AG08395 (cell line): ENCODE measurements at places on chromosomes 16 and 17.

DNA sequence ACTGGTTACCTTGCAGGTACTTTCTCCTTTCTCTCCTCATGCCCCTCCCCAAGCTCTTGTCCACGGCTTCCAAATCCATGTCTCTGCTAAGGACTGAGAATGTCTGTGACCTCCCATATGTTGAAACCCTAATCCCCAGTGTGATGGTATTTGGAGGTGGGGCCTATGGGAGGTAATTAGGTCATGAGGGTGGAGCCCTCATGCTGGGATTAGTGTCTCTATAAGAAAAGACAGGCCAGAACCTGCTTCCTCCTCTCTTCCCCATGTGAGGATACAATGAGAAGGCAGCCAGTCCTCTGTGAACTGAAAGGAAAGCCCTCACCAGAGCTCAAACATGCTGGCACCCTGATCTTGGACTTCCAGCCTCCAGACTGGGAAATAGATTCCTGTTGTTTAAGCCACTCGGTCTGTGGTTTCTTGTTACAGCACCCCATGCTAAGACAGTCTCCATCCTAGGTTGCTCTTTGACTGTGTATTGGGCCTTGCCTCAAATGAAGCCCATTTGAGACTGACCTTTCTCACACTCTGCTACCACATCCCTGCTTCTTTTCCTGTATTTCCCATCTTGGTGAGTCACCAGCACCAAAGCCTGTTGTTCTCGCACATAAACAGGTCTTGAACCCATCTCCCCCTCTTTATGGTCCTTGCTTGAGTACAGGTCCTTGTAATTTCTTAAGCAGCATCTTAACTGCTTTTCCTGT, 135.0 kb downstream of the CDK5R1 start:
- DNase-seq = no peak

- DNase-seq = peak; percentile 71
These were observed 684 bp upstream of the SPIRE2 start for GRCh38 chr16:89827383-89828198.

- no peak for DNase-seq
These were observed 20.3 kb upstream of the ARL2BP start for GRCh38 chr16:57224651-57225335.

- no peak for DNase-seq
These were observed 15.1 kb downstream of the TIMM22 start for GRCh38 chr17:1011760-1012735.

DNA sequence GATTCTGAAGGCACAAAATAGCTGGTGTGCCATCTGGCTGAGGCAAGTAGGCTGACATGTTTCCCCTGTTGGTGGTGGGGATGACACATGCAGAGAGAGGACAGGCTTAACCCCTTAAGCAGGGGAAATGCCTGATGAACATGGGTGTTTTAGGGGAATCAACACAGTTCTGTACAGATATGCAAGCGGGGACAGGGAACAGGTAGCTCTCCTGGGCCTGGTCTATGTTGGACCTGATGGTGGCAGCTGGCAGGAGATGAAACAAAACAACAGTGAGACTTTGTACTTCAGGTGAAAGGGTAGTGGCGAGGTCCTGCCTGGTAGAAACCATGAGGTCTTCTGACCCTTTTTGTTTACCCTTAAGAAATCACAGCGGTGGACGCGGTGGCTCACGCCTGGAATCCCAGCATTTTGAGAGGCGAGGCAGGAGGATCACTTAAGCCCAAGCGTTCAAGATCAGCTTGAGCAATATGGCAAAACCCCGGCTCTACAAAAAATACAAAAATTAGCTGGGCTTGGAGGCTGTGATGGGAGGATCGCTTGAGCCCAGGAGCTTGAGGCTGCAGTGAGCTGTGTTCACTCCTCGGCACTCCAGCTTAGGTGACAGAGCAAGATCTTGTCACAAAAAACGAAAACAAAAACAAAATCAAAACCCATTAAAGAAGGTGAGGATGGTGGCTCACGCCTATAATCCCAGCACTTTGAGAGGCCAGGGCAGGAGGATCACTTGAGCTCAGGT, 10.5 kb downstream of the OR1F1 start:
- DNase-seq = no peak

DNA sequence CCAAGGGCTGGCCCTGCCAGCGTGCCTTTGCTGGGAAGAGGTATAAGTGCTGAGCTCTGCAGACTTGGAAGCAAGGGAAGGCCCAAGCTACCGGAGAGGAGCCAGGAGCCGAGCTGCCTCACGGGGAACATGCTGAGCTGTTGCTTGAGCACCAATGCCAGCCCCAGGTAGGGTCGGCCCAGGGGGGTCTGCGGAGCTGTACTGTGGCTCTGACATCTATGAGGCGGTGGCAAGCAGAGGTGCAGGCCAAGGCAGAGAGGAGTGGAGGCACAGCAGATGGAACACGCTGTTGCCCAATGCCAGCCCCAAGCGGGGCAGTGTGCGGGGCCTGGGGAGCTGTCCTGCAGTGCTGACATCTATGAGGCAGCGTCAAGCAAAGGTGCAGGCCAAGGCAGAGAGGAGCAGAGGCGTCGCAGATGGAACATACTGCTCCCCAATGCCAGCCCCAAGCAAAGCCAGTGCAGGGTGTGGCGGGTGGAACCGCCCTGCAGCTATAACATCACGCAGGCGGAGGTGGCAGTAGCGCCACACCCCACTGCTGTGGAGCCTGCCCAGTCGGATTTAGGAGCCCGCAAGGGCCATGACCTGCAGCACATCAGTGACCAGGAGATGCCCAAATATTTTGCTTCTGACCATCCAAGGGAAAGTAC, 10.0 kb downstream of the GGA2 start:
- DNase-seq = no peak

DNA sequence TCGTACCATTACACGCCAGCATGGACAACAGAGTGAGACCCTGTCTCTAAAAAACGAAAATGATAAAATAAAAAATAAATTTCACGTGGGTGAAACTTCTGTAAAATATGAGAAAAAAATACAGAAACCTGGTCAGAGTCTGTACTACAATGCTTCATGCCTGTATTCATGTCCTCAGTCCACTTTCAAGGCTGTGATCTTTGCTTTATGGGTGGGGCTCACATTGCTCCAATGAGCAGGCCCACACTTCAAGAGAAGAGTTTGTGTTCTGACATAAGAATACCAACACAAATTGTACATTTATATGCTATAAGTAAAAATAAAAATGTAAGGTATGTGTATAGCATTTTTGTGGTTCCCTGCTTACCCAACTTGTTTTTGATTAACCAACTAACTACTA, 32.2 kb upstream of the ABCA3 start:
- DNase-seq = no peak

DNA sequence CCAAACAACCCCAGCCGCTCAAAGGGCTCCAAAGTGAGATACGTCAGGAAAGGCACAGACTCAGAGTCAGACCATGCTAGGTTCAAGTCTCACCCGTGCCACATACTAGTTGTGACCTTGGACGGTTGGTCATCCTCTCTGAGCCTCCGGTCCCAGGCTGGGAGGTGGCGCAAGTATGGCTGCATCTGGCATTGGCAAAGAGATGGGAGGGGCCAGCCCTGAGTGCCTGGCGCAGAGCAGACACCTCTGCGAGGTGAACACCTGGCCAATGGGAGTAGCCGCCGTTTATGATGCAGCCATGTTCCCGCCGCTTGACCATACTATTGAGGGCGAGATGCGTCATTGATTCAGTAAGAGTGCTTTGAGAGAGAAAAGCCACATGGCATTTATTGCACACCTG, 97.8 kb upstream of the PLCG2 start:
- no peak for DNase-seq

DNA sequence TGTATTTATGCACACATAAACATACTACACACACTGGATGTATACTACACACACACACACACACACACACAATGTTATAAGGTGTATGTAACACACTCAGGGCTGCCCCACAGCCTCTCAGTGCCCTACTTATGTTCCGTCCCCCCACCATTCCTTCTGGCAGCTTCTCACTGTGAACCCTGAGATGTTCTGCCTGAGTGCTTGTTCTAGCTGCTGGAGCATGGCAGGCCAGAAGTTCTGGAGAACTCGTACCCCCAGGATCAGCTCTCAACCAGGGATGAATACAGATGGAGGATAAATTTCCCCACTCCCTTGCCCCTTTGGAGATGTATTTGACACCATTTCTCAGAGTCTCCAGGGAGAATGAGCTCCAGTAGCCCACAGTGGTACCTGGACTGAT, 76.4 kb downstream of the CDH13 start:
- DNase-seq = no peak

- no peak for DNase-seq
These were observed 990 bp downstream of the DOK4 start for GRCh38 chr16:57485091-57485915.

- no peak for DNase-seq
These were observed 53.1 kb downstream of the RPH3AL start for GRCh38 chr17:299546-299945.

- DNase-seq = no peak
These were observed 3.6 kb downstream of the RASD1 start for GRCh38 chr17:17492571-17492970.

DNA sequence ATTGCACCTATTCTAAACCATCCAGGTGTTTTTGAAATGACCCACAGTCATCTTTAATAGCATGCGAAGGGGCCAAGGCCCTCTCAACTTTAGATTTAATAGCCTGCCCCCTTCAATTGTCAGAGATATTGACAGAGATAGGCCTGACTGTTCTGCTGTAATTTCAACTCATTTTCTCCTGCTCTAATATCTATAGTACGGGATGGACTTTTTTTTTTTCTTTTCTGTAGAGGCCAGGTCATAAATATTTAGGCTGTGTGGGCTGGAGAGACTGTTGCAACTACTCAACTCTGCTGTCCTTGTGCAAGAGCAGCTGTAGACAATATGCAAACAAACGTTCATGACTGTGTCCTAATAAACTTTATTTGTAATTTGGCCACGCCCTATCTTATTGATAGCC, 24.7 kb upstream of the KRT20 start:
- peak; percentile 43 for DNase-seq

GRCh38 chr16:58026139-58026704, 668 bp downstream of the MMP15 start:
- peak; percentile 54 for DNase-seq
